Endothelial cell (in vitro differentiated cells): ENCODE measurements at places on chromosomes 2 and 18. TPM values are rescaled to one million over a fixed set of nuclear protein-coding genes. Genes with fewer than 3 reads are reported as not detected.

SERPINB12 gene
- total RNA-seq, result not detected

ARHGEF4 gene
- total RNA-seq, result 10.3 TPM

DNA sequence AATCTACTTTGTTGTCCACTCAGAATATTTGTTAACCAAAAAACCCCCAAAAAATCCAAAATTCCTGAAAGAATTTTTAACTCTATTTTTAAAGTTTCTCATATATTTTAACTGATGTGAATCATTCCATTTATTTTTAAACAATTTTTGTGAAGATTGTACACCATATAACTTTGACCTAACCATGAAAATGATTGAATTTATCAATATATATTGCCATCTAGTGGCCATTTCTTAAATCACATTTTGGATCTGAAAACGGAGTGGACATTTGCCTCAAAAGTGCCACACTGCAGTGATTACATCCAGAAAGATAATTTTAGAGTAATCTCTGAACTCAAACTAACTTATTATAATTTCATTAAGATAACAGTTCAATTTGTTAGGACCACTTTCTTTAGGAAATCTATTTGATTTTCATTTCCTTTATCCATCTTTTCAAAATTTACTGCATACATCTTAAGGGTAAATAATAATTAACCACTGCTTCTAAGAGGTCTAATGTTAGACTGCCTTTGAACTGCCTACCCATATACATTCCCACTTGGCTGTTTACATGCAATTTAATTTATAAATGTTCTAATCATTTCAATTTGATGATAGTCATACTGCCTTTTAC lies 71.1 kb downstream of the DSC3 start:
- H3K27ac ChIP-seq, result no peak overlapping the region
- H3K4me1 ChIP-seq, result no peaks in the 10 kb centered on the region
- H3K27me3 ChIP-seq, result no peaks in the 10 kb centered on the region
- H3K36me3 ChIP-seq, result no peaks in the 10 kb centered on the region
- H3K4me3 ChIP-seq, result no peak overlapping the region
- no peak for DNase-seq

GRCh38 chr2:121805766-121806143 lies 50.3 kb downstream of the TSN start:
- peaks cover 45% of the 10 kb centered on the region for H3K4me1 ChIP-seq
- H3K27ac ChIP-seq, result no peak overlapping the region
- H3K27me3 ChIP-seq, result peaks cover 3% of the 10 kb centered on the region
- no peak overlapping the region for H3K4me3 ChIP-seq
- DNase-seq, result no peak
- H3K36me3 ChIP-seq, result no peaks in the 10 kb centered on the region

- no peak overlapping the region for H3K27ac ChIP-seq
- DNase-seq, result no peak
- H3K27me3 ChIP-seq, result no peaks in the 10 kb centered on the region
- H3K36me3 ChIP-seq, result peaks cover 5% of the 10 kb centered on the region
Measured at GRCh38 chr2:113961000-113961399, 71.1 kb downstream of the ACTR3 start.

DNA sequence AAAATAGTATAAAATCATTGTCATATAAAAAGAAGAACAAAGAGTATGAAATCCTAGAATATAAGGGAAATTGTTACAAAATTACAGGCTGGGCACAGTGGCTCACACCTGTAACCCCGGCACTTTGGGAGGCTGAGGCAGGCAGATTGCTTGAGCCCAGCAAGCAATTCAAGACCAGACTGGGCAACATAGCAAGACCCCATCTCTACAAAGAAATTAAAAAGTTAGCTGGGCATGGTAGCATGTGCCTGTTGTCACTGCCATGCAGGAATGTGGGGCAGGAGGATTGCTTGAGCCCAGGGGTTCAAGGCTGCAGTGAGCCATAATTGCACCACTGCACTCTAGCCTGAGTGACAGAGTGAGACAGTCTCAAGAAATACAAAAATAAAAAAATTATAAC lies 44.8 kb downstream of the NAPG start:
- H3K4me1 ChIP-seq, result no peaks in the 10 kb centered on the region
- no peak overlapping the region for H3K4me3 ChIP-seq
- no peak overlapping the region for H3K27ac ChIP-seq
- H3K36me3 ChIP-seq, result no peaks in the 10 kb centered on the region
- DNase-seq, result no peak

GRCh38 chr2:217695033-217695520 lies 307.7 kb downstream of the TNS1 start:
- no peaks in the 10 kb centered on the region for H3K27me3 ChIP-seq
- no peak for DNase-seq
- H3K27ac ChIP-seq, result no peak overlapping the region
- H3K4me3 ChIP-seq, result no peak overlapping the region
- H3K36me3 ChIP-seq, result no peaks in the 10 kb centered on the region

DNA sequence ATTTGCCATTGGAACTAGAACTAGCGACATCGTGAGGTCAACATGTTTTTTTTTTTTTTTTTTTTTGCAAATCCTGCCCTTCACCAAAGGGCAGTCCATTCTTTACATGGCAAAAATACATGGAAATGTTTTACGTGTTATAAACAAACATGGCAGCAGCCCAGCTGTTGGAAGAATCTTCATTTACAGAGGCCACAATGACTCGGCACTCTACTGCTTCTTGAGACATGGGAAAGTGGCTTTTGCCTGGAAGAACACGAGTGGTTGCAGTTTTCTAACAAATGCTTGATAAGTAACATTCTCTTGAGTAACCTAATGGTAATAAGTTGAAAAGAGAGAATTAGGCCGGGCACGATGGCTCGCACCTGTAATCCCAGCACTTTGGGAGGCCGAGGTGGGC lies 22.8 kb upstream of the POLR1B start:
- peaks cover 65% of the 10 kb centered on the region for H3K36me3 ChIP-seq
- H3K27ac ChIP-seq, result peak overlapping the region; percentile 52
- H3K4me1 ChIP-seq, result peaks cover 5% of the 10 kb centered on the region
- H3K4me3 ChIP-seq, result no peak overlapping the region

GRCh38 chr2:60104514-60105505 lies 448.6 kb downstream of the BCL11A start:
- no peak for DNase-seq
- H3K27me3 ChIP-seq, result peaks cover 3% of the 10 kb centered on the region
- no peak overlapping the region for H3K4me3 ChIP-seq
- H3K36me3 ChIP-seq, result no peaks in the 10 kb centered on the region
- H3K4me1 ChIP-seq, result no peaks in the 10 kb centered on the region
